ENCODE measurements at places on chromosomes 2 and 18.

GRCh38 chr2:58035352-58035751 is 11.3 kb upstream of the VRK2 start:
- H3K27ac ChIP-seq = no peak overlapping the region
- peaks cover 7% of the 10 kb centered on the region for H3K4me1 ChIP-seq
- no peaks in the 10 kb centered on the region for H3K27me3 ChIP-seq
- DNase-seq = no peak
- no peak overlapping the region for H3K4me3 ChIP-seq

DNA sequence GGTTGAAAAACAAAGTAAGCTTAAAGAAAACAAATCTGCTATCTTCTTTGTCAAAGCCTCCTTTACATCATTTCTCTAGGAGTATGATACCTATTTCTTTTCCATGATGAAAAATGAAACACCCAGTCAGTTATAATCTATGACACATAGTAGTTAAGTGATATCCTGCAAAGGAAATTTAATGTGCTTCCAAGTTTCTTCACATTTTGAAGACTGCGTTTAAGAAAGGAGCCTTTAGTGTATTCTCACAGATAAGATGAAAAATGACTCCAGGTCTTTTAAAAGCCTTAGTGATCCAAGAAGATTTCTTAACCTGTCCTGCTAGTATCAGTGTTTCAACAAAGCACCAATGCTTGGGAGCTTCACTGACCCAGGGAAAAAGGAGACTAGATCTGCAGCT is 356.7 kb downstream of the CCDC85A start:
- H3K36me3 ChIP-seq = no peaks in the 10 kb centered on the region
- H3K27ac ChIP-seq = no peak overlapping the region
- no peak overlapping the region for H3K4me3 ChIP-seq
- H3K27me3 ChIP-seq = no peaks in the 10 kb centered on the region

- peaks cover 33% of the 10 kb centered on the region for H3K4me1 ChIP-seq
- no peaks in the 10 kb centered on the region for H3K36me3 ChIP-seq
- no peaks in the 10 kb centered on the region for H3K27me3 ChIP-seq
- H3K4me3 ChIP-seq = no peak overlapping the region
- H3K27ac ChIP-seq = no peak overlapping the region
Observed at GRCh38 chr2:205800773-205801172, 118.5 kb downstream of the NRP2 start.

- no peaks in the 10 kb centered on the region for H3K4me1 ChIP-seq
- no peaks in the 10 kb centered on the region for H3K36me3 ChIP-seq
- H3K4me3 ChIP-seq = no peak overlapping the region
Observed at GRCh38 chr2:188324067-188324466, 32.4 kb downstream of the GULP1 start.

DNA sequence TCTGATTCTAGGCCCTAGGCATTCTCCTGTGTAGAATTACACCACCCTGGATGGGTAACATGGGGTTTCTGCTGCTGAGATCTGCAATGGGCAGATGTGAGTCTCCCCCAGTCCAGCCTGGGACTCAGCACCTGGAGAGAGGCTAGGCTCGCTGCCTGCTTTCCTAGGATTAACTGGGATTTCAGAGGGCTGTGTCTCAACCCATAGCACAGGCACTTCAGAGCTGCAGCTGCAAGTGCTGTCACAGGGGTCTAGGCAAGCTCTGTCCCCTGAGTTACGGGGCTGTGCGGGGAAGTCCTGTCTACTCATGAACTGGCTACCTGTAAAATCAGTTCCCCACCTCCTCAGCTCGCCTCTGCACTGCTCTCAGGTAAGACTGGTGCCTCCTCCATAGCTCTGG is 51.5 kb downstream of the CABLES1 start:
- no peak overlapping the region for H3K4me3 ChIP-seq
- H3K36me3 ChIP-seq = peaks cover 17% of the 10 kb centered on the region
- peaks cover 7% of the 10 kb centered on the region for H3K4me1 ChIP-seq
- DNase-seq = no peak
- H3K27me3 ChIP-seq = no peaks in the 10 kb centered on the region
- no peak overlapping the region for H3K27ac ChIP-seq

DNA sequence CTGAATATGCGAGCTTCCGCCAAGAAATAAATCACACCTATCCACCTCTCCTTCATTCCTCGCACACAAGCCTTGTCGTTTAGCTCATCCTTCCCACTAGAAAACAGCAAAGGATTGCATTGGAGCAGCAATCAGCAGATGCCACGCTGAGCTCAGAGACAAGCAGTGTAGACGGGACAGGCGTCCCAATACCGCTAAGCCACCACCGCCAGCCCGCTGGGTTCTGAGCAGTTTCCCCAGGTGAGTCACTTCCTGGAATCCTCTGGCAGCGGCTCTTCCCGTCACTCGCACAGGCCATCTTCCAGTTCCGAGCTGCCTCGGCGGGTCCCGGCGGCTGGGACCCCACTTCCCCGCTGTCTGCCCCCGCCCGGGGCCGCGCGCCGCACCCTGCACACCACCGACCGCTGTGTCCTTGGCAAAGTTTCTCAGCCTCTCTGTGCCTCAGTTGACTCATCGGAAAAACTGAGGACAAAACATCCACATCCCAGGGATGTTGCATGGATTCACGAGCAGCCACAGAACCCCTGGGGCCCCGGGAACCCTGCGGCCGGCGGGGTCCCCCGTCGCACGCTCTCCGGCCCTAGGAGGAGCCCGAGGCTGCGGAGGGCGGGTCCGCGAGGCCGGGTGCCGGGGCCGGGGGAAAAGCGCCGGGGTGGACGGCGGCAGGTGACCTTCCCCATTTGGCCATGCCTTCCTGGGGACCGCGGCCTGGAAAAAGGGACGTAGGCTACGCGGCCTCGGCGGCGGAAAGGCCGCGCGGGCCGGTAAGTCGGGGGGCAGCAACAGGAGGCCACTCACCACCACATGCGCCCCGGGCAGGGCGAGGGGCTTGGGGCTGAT is 573 bp downstream of the KDSR start:
- H3K36me3 ChIP-seq = peaks cover 4% of the 10 kb centered on the region
- H3K4me3 ChIP-seq = peak overlapping the region; percentile 99
- H3K4me1 ChIP-seq = peaks cover 5% of the 10 kb centered on the region

DNA sequence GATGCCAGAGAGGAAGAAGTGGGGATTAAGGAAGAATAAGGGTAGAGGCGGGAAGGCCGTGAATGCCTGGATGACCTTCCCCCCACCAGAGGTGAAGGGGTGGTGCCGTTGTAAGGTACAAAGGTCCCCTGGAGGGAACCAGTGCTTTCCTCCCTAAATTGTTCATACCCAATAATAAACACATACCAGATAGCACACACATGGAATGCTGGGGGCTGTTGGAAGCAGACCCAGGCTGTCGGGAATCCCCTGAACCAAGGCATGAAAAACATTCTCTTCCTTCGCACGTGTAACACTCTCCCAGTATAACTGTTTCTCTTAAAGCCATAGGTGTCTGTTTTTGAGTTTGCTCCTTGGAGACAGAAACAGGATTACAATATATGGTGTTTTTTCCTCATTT is 107.1 kb upstream of the CTAGE1 start:
- H3K4me1 ChIP-seq = peaks cover 8% of the 10 kb centered on the region
- no peaks in the 10 kb centered on the region for H3K27me3 ChIP-seq
- no peak for DNase-seq
- H3K27ac ChIP-seq = no peak overlapping the region

DNA sequence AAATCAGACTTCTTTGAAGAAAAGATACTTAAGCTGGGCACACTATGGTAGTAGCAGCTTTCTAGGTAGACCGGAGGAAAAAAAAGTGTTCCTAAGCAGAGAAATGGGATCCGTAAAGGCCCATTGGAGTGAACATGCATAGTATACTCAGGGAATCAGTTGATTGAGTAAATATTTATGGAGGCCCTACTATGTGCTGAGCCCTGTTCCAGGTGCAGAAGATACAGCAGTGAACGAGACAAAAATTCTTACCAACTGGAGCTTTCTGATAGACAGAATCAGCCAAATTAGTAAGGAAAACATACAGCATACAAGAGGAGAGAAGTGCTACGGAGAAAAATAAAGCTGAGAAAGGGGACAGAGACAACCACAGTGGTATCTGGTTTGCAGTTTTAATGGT is 28.1 kb downstream of the CRIM1 start:
- H3K27me3 ChIP-seq = no peaks in the 10 kb centered on the region
- H3K27ac ChIP-seq = no peak overlapping the region
- DNase-seq = no peak
- no peaks in the 10 kb centered on the region for H3K36me3 ChIP-seq
- no peak overlapping the region for H3K4me3 ChIP-seq

GRCh38 chr2:134260713-134261112 is 6.8 kb downstream of the MGAT5 start:
- H3K4me1 ChIP-seq = peaks cover 23% of the 10 kb centered on the region
- no peaks in the 10 kb centered on the region for H3K27me3 ChIP-seq
- no peak overlapping the region for H3K4me3 ChIP-seq
- no peaks in the 10 kb centered on the region for H3K36me3 ChIP-seq
- no peak for DNase-seq

GRCh38 chr2:157305723-157306110 is 19.9 kb downstream of the ERMN start:
- DNase-seq = no peak
- H3K27ac ChIP-seq = no peak overlapping the region
- H3K4me1 ChIP-seq = peaks cover 5% of the 10 kb centered on the region

- no peaks in the 10 kb centered on the region for H3K4me1 ChIP-seq
- H3K4me3 ChIP-seq = no peak overlapping the region
- DNase-seq = no peak
- H3K36me3 ChIP-seq = no peaks in the 10 kb centered on the region
- H3K27me3 ChIP-seq = no peaks in the 10 kb centered on the region
Observed at GRCh38 chr2:175478096-175478768, 296.7 kb upstream of the ATP5MC3 start.

DNA sequence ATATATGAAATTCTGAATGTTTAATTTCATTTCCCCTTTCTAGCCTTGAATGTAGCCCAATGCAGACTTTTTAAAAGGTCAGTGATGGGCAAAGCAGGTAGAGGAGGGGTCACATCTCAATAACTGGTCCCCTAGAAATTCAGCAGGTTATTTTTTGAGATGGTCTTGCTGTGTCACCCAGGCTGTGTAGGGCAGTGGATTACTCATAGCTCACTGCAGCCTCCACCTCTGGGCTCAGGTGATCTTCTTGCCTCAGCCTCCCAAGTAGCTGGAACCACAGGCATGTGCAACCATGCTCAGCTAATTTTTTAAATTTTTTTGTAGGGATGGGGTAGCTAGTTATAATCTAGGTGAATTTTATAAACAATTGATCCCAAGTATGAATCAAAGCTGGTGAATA is 8.8 kb downstream of the IAH1 start:
- no peak overlapping the region for H3K27ac ChIP-seq
- DNase-seq = no peak
- H3K4me3 ChIP-seq = no peak overlapping the region
- no peaks in the 10 kb centered on the region for H3K27me3 ChIP-seq

- no peak overlapping the region for H3K4me3 ChIP-seq
- H3K4me1 ChIP-seq = no peaks in the 10 kb centered on the region
- no peak for DNase-seq
- no peak overlapping the region for H3K27ac ChIP-seq
- no peaks in the 10 kb centered on the region for H3K27me3 ChIP-seq
Observed at GRCh38 chr18:72726201-72726600, 141.6 kb downstream of the NETO1 start.

- H3K27me3 ChIP-seq = no peaks in the 10 kb centered on the region
- no peak for DNase-seq
- no peak overlapping the region for H3K27ac ChIP-seq
- H3K4me3 ChIP-seq = no peak overlapping the region
- H3K4me1 ChIP-seq = no peaks in the 10 kb centered on the region
Observed at GRCh38 chr2:231133365-231134099, 8.7 kb upstream of the HTR2B start.

GRCh38 chr2:237059155-237059875 is 26.4 kb upstream of the COPS8 start:
- no peak overlapping the region for H3K27ac ChIP-seq
- H3K4me3 ChIP-seq = no peak overlapping the region
- no peaks in the 10 kb centered on the region for H3K4me1 ChIP-seq
- H3K27me3 ChIP-seq = no peaks in the 10 kb centered on the region

GRCh38 chr2:1521878-1522830 is 108.9 kb downstream of the TPO start:
- no peak overlapping the region for H3K27ac ChIP-seq
- H3K27me3 ChIP-seq = no peaks in the 10 kb centered on the region
- H3K4me3 ChIP-seq = no peak overlapping the region
- no peaks in the 10 kb centered on the region for H3K36me3 ChIP-seq

GRCh38 chr2:202270487-202270886 is 4.9 kb downstream of the NOP58 start:
- no peak overlapping the region for H3K4me3 ChIP-seq
- no peaks in the 10 kb centered on the region for H3K27me3 ChIP-seq
- H3K4me1 ChIP-seq = peaks cover 26% of the 10 kb centered on the region
- no peak for DNase-seq
- H3K27ac ChIP-seq = no peak overlapping the region
- peaks cover 2% of the 10 kb centered on the region for H3K36me3 ChIP-seq

DNA sequence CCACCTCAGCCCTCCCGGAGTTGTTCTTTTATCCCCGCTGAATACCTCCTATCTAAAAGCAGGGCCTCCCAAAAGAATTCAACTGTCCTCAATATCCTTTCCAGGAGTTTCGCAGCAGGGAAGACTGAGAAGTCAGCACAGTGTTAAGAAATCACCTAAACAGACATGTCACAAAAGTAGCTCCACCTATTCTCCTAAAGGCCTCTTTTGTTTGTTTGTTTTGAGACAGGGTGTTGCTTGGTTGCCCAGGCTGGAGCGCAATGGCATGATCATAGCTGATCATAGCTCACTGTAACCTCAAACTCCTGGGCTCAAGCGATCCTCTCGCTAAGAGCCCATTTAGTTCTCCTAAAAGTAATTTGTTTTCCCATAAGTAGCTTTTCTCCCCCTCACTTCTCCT is 53.8 kb downstream of the TEX44 start:
- H3K36me3 ChIP-seq = no peaks in the 10 kb centered on the region
- no peaks in the 10 kb centered on the region for H3K27me3 ChIP-seq
- H3K4me3 ChIP-seq = no peak overlapping the region
- H3K27ac ChIP-seq = no peak overlapping the region
- no peaks in the 10 kb centered on the region for H3K4me1 ChIP-seq

GRCh38 chr2:169384816-169385215 is 22.5 kb upstream of the LRP2 start:
- H3K4me1 ChIP-seq = no peaks in the 10 kb centered on the region
- H3K27ac ChIP-seq = no peak overlapping the region
- H3K27me3 ChIP-seq = no peaks in the 10 kb centered on the region
- H3K36me3 ChIP-seq = no peaks in the 10 kb centered on the region
- DNase-seq = no peak

DNA sequence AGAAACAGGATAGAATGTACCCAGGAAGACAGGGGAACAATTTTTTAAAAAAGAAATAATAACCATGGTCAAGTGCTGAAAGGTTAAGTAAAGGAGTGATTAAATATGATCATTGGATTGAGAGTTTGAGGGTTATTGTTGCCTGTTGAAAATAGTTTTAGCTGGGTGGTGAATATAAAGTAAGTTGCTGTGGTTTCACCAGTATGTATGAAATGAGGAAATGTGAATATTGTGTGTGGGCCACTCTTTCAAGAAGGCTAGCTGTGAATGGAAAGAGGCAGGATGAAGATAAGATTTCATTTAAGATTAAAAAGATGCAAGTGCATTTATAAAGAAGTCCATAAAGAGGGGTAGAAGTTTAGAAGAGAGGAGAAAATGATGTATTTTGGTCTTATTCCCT is 53.8 kb downstream of the GULP1 start:
- peak; percentile 42 for DNase-seq
- no peak overlapping the region for H3K4me3 ChIP-seq
- H3K4me1 ChIP-seq = peaks cover 6% of the 10 kb centered on the region

GRCh38 chr2:20796374-20796791 is 26.5 kb downstream of the LDAH start:
- no peak for DNase-seq
- no peak overlapping the region for H3K4me3 ChIP-seq
- H3K4me1 ChIP-seq = no peaks in the 10 kb centered on the region
- H3K36me3 ChIP-seq = peaks cover 20% of the 10 kb centered on the region
- no peak overlapping the region for H3K27ac ChIP-seq

Measured in common myeloid progenitor, CD34-positive (primary cell).